ENCODE measurements at places on chromosomes 2 and 18.
A peak's percentile ranks its signal among the peaks of the same experiment; 100 is the strongest.

- DNase-seq, result no peak
Measured at GRCh38 chr2:63785096-63785495, 56.6 kb upstream of the UGP2 start.

DNA sequence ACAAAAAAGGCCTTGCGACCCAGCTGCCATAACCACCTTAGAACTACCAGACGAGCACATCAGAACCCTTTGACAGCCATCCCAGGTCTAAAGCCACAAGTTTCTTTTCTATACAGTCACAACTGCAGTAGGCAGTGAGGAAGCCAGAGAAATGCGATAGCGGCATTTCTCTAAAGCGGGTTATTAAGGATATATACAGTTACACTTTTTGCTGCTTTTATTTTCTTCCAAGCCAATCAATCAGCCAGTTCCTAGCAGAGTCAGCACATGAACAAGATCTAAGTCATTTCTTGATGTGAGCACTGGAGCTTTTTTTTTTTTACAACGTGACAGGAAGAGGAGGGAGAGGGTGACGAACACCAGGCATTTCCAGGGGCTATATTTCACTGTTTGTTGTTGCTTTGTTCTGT is 48.8 kb downstream of the FEZ2 start:
- no peak for DNase-seq

DNA sequence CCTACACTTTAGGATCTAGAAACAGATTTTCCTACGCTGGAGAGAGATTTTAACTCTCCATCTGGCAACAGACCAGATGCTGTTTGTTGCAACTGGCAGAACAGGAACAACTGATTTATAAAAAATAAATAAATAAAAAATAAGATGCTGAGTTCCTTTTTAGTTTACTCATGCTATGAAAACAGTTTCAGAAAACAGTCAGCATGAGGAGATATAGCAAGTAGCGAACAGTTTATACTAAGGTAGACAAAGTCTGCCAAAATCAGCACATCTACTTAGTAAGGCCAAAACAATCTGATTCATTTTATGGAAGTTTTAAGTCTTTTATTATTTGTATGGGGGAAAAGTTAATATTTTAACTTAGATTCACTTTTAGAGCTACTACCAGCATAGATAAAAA is 974.0 kb upstream of the CNTNAP5 start:
- DNase-seq, result no peak

DNA sequence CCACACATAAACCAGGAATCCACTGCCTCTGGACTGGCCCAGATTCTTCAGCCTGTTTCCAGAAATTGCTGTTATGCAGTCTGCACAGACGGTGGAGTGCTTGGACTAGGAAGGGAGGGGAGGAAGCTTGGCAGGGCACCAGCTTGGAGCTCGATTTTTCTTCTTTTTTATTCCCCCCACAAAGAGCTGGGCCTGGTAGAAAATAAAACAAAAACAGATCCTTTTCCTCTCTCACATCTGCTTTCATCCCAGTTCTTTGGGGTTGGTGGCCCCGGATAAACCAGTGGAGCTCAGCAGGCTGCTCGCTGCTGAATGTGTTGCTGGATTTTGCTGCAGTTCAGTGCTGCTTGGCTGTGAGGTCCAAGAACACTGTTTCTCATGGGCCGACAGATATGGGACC is 16.0 kb downstream of the LRRTM1 start:
- no peak for DNase-seq

DNA sequence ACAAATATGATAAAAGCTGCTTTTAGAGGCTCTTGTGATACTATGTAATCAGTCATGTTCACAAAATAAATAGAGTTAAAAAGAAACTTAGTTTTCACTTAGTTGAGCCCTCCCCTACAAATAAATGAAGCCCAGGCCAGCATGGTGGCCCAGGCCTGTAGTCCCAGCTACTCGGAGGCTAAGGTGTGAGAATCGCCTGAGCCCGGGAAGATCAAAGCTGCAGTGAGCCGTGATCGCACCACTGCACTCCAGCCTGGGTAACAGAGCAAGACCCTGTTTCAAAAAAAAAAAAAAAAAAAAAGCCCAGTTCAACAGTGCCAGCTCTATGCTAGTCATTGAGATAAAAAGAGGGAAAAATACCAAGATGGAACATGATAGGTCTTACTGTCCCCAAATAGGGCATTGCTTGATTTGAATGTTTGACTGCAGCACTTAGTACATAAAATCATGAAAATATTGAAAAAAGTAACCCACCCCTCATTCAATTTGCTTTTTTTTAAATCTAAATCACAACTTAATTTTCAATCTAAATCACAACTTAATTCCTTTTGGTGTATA is 1.5 kb downstream of the ASNSD1 start:
- no peak for DNase-seq

- no peak for DNase-seq
Measured at GRCh38 chr2:173436088-173436487, 81.4 kb downstream of the CDCA7 start.

DNA sequence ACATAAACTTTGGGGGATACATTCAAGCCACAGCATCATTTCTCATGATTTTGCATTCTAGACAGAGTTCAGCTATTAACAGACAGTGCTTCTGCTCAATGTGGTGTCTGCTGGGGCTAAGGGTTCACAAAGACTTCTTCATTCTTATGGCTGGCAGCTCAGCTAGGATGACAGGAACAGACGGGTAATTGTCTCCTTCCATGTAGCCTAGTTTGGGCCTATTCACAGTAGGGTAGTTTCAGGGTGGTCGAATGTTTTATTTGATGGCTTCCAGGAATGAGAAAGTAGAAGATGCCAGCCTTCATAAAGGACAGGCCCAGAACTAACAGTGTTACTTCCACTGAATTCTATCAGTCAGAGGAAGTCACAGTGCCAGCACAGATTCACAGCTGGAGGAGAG is 26.0 kb upstream of the BCL2L11 start:
- no peak for DNase-seq

- no peak for DNase-seq
Measured at GRCh38 chr2:101516823-101517690, 42.1 kb upstream of the RFX8 start.

GRCh38 chr2:53183581-53183980 is 584.0 kb upstream of the CHAC2 start:
- no peak for DNase-seq

DNA sequence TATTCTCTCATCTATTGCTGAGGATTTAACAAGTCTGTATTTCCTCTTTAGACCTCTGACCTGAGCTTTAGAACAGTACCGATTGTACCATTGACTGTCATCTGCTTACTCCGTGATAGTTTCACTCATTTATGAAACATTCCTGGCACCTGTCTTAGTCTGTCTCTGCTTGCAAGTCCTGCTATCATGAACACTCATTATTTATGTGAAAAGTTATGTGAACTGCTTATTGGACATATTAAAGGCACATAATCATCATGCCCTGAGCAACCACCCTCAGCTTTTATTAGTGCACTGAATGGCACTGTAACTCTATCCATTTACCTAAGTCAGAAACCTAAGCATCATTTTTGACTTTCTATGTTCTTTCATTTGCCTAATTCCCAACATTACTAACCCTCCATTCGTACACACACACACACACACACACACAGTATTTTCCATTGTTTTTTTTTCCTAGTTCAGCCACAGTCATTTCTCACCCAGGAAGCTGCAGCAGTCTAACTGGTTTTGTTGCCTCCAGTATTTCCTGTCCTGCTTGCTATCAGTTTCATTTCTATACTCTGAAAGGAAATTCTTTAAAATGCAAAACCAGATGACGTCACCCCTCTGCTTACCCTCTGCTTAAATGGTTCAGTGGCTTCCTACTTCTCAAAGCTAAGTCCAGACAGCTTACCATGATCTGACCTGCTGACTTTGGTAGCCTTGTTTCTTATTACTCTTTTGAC is 146.1 kb downstream of the HAUS1 start:
- DNase-seq, result no peak

DNA sequence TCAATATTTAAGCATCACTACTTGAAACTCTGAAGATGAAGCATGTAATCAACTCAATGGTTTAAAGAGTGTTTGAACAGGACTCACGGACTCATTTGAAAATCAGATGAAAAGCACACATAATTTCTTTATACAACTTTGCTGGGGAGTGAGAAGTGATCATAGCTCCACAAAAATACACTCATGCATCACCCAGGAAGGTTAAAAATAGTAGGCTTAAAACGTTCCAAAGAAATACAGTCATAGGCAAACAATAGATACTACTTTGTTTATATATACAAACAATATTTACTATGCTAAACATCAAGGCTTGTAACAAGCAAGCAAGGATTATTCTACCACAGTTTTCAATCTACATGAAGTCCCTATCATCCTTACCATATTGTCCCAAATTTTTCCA is 11.6 kb downstream of the HNRNPLL start:
- no peak for DNase-seq

DNA sequence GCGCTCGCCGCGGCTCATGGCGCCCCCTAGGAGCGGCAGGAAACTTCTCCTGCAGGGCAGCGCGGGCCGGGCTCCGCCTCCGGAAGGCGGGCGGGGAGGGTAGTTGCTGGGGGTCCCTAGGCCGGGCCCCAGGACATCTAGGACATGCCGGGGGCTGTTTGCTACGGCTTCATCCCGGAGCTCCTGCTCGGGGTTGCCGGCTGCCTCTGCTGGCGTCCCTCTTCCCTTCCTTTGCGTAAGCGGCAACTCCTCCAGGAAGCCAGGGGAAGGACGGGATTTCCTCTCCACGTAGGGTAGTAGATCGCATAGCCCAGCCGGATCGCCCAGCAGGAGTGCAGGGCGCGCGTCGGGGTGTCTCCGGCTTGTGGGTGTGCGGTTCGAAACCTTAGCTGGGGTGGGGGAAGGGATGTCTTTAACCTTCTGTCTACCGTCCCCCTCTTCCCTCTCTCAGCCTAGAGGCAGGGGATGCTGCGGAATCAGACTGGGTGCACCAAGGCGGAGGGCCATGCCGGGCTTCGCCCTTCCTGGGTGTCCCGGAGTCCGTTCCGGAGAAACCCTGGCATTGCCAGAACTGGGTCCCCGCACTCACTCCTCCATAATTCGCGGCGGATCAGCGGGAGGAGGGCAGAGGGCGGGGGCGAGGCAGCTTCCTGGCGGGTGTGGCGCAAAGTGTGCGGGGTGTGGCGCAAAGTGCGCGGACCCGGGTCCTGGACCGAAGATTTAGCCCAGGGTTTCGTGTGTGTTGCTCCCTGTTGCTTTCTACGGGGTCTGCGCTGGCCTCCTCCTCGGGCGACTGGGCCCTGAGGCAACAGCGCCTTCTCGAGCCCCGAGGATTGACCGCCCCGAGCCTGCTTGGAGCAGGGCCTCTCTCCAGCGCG is 12.2 kb upstream of the SKOR2 start:
- no peak for DNase-seq

- DNase-seq, result no peak
Measured at GRCh38 chr2:189782221-189782671, 1.9 kb downstream of the ORMDL1 start.

GRCh38 chr2:62415518-62415917 is 90.5 kb downstream of the TMEM17 start:
- no peak for DNase-seq

GRCh38 chr2:105785095-105785847 is 40.6 kb downstream of the NCK2 start:
- no peak for DNase-seq

DNA sequence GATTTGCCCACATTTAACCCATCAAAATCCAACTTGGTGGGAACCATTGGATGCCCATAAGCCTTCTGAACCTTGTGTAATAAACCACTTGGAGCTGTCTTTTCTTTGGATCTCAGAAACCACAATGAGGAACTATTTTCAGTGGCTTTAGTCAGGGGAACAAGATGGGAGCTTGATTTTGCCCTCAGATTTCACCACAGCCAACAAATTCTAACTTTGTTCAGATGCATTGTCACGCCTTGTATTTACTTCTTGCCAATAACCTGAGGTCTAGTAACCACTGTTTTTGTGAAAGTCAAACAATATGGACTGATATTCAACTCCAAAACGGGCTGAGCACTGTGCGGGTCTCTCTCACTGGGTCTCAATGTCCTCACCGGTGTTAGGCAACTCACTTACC is 508.2 kb downstream of the TNS1 start:
- no peak for DNase-seq

GRCh38 chr2:39065616-39066015 is 55.2 kb downstream of the SOS1 start:
- no peak for DNase-seq

DNA sequence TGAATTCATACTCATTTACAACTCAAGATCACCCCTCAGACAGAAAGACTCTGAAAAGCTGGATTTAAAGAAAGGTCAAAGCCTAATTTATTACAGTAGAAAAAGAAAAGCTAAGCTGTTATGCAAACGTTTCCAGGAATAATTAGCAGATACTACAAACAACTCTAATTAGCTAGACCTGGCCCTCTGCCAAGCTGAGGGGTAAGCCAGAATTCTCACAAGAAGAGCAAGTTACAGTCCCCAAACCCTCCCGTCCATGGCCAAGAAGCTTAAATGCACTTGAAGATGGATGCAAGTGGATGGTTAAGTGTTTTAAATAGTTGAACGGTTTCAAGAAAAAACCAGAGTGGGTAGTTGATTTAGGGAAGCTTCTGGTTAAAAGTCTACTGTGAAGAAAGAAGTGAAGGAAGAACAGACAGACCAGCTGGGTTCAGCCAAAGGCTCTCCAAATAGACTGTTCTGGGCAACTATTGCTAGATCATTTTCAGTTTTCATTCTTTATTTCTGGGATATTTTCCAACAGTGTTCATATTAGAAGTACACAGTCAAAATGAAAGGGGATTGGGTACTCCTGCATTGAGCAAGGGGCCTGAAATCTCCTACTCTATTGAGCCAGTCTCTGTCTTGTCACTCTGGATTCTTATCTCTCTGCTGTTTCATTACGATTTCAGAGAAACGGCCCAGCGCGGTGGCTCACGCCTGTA is 4.8 kb downstream of the LMAN2L start:
- DNase-seq, result peak; percentile 11

- DNase-seq, result peak; percentile 4
Measured at GRCh38 chr18:78414302-78414701, 565.3 kb upstream of the SALL3 start.

- peak; percentile 55 for DNase-seq
Measured at GRCh38 chr18:76395609-76396008, 99.4 kb downstream of the ZNF516 start.

GRCh38 chr2:27010139-27010538 is 22.6 kb upstream of the TMEM214 start:
- no peak for DNase-seq

DNA sequence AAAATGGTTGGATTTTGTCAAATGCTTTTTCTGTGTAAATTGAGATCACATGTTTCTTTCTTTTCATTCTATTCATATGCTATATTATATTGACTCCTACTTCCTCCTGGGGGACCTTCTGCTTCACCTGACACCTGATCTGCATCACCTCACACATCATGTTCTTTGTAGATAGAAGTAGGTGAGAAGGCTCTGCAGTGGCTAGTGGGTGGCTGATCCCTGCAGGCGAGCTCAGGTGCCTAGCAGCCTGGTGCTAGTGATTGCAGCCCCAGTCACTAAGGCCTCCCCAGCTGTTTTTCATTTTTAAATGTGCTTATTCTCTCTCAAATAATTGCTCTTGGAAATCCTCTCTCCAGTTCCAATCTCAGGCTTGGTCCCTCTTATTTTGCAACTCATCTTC is 33.6 kb downstream of the MC4R start:
- no peak for DNase-seq

DNA sequence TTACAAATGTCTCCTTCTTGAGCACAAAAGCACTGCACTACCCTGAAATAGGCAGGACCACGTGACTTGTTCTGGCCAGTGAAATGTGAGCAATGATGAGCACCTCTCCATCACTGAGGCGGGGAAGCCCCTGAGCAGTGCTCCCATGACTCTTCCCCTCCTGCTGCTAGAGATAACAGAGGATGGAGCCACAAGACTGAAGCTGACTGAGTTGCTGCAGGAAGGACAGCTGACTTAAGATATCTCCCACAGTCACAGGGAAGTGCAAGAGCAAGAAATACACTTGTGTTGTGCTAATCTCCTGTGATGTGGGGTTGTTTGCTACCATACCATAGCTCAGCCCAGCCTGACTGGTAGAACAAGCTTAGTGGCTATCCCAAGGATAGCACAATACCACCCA is 38.7 kb downstream of the STK39 start:
- DNase-seq, result no peak

Measured in left forelimb (tissue), 1 donor.